ENCODE measurements at places on chromosomes 3 and 15. TPM values are rescaled to one million over a fixed set of nuclear protein-coding genes. Genes with fewer than 3 reads are reported as not detected.

The SSR3 gene
- total RNA-seq = 304 TPM

The ZNF654 gene
- 19.8 TPM for total RNA-seq

The CLDN11 gene
- total RNA-seq = 211 TPM

The MNS1 gene
- total RNA-seq = 3.9 TPM

The SLC26A6 gene
- 16.9 TPM for total RNA-seq

The CLRN1 gene
- not detected for total RNA-seq

The NR2E3 gene
- total RNA-seq = not detected

The C3orf85 gene
- not detected for total RNA-seq

The RPUSD2 gene
- 12.6 TPM for total RNA-seq

The IQCF6 gene
- not detected for total RNA-seq

The AMT gene
- total RNA-seq = 1.2 TPM

The KCNMB2 gene
- under 0.01 TPM for total RNA-seq

The DAZL gene
- total RNA-seq = not detected

The PARP15 gene
- 0.87 TPM for total RNA-seq

Data from smooth muscle cell of trachea (primary cell).